Epithelial cell of umbilical artery (primary cell): ENCODE measurements at places on chromosomes 3 and 15. TPM values are rescaled to one million over a fixed set of nuclear protein-coding genes. Genes with fewer than 3 reads are reported as not detected.

The SLC12A1 gene
- not detected in 2 replicates for total RNA-seq

The FBXW12 gene
- total RNA-seq, result not detected in 2 replicates

The MEIS2 gene
- 17.9 and 40.0 TPM in 2 replicates for total RNA-seq

The CLPX gene
- 40.9 and 57.4 TPM in 2 replicates for total RNA-seq

The C15orf61 gene
- 0.91 and 2.3 TPM in 2 replicates for total RNA-seq

The ANKRD63 gene
- not detected in 2 replicates for total RNA-seq

The WDR53 gene
- 7.5 and 8.1 TPM in 2 replicates for total RNA-seq

The GABRR3 gene
- total RNA-seq, result not detected in 2 replicates

The PRSS50 gene
- total RNA-seq, result not detected in 2 replicates

The XCR1 gene
- not detected in 2 replicates for total RNA-seq

The PPP2R3A gene
- total RNA-seq, result 7.1 and 8.8 TPM in 2 replicates

The ROBO1 gene
- total RNA-seq, result 8.2 and 11.4 TPM in 2 replicates

The CLDN16 gene
- under 0.01 TPM in 2 replicates for total RNA-seq

The NMNAT3 gene
- total RNA-seq, result 0.30 and 0.32 TPM in 2 replicates

The AGBL1 gene
- not detected in 2 replicates for total RNA-seq
